ENCODE measurements at places on chromosomes 1 and 21.

- no peak for DNase-seq
Measured at GRCh38 chr1:207964195-207964966, 53.5 kb upstream of the CD34 start.

DNA sequence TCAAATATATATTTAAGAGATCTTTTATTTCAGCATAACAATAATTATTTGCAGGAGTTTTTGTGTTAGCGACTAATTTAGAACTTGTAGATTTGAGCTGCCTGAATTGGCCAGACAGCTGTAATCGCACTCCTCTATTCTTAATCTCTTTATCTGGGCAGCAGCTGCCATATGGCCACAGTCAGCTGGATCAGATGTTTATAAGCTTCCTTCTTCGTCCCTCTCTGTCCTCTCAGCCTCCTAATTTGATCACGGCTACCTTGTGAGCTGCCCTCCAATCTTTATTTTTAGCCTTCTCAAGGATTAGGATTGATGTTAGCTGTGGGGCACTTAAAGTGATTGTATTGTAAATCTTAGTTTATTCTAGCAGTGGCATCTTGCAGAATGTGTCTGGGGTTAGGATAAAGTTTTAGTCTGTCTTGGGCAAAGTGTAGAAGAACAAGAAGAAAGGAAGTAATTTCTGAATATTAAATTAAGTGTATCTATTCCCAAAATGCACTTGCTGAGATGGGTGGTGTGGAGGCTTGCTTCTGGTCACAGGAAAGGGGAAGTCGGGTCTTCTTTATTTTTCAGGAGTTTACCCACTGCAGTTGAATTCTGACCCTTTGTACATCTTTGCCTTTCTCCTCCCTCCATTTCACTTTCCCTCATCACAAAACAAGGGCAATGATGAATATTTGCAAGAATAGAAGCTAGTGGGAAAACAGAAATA, 1.1 kb downstream of the ZBTB18 start:
- no peak for DNase-seq

- no peak for DNase-seq
Measured at GRCh38 chr1:59714966-59715365, 99.8 kb upstream of the HOOK1 start.

DNA sequence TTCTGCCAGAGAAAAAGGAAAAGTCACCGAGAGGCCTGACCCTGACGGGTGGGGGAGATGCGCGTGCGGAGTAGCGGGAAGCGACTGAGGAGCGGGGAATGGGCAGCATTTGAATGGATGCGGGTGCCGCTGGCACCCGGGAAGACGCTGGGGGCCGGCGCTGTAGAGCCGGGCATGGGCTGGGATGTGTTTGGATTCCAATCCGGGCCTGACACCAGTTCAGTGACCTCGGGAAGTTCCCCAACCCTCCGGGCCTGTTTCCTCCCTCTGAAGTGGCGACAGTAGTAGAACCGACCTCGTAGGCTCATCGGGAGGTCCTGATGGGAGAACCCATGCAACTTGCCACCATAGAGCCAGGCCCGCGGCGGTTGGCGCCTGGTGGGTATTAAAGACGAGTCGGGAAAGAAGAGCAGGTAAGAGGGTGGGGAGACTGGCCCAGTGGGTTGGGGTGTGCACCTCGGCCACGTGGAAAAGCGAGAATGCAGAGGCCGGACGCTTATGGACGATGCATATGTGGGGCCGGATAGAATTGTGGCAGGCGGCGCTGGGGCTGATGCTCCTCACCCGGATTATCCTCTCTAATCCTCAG, 642 bp upstream of the SLC16A1 start:
- DNase-seq, result no peak

GRCh38 chr1:172402878-172403569, 17.5 kb upstream of the C1orf105 start:
- no peak for DNase-seq

GRCh38 chr1:199460933-199461332, 566.6 kb upstream of the NR5A2 start:
- DNase-seq, result no peak

DNA sequence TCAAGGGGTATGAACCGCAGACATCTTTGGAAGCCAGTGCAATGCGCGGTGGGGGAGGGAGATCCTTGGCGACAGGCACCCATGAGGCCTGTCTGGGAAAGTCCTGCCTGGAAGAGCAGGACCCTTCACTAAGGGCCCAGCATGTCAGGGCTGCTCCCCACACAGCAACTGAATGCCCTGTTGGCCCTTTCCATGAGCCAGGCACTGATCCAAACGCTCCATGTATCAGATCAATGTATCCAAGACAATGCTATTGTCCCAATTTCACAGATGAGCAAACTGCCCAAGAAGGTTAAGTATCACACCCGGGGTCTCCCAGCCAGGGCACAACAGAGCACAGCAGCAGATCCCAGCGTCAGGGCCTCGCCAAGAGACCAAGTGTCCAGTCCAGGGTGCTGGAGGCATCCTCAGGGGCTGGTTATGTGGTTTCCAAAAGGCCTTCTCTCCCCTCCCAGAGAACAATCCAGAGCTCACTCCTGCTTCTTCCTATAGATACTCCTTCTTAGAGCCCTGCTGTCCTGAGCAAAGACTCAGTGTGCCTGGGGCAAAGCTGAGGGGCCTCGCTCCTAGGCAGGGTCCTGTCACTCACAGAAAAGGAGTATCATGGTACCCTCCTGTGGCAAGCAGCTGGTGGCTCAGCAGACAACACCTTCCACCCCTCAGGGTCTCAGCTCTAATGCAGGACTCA, 328.0 kb downstream of the NPHP4 start:
- no peak for DNase-seq

DNA sequence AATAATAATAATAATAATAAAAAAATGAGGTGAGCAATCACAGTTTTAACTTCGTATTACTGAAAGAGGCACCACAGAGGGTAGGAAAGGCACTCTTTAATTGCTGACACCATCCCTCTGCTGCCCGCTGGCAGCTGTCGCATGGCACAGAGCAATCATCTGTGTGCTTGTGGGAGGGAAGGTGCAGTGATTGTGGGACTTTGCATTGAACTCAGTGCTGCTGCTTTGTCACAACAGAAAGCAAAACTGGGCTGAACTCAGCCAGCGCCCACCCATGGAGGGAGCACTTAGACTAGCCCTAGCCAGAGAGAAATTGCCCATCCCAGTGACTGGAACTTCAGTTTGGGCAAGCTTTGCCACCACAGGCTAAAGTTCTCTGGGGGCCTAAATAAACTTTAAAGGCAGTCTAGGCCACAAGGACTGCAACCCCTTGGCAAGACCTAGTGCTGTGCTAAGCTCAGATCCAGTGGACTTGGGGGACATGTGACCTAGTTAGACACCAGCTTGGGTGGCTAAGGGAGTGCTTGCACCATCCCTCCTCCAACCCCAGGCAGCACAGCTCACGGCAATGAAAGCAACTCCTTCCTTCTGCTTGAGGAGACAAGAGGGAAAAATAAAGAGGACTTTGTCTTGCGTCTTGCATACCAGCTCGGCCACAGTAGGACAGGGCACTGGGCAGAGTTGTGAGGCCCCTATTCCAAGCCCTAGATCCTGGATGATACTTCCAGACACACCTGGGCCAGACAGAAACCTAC, 59.3 kb downstream of the WDR4 start:
- DNase-seq, result no peak

- no peak for DNase-seq
Measured at GRCh38 chr1:1098681-1099421, 17.0 kb downstream of the C1orf159 start.

DNA sequence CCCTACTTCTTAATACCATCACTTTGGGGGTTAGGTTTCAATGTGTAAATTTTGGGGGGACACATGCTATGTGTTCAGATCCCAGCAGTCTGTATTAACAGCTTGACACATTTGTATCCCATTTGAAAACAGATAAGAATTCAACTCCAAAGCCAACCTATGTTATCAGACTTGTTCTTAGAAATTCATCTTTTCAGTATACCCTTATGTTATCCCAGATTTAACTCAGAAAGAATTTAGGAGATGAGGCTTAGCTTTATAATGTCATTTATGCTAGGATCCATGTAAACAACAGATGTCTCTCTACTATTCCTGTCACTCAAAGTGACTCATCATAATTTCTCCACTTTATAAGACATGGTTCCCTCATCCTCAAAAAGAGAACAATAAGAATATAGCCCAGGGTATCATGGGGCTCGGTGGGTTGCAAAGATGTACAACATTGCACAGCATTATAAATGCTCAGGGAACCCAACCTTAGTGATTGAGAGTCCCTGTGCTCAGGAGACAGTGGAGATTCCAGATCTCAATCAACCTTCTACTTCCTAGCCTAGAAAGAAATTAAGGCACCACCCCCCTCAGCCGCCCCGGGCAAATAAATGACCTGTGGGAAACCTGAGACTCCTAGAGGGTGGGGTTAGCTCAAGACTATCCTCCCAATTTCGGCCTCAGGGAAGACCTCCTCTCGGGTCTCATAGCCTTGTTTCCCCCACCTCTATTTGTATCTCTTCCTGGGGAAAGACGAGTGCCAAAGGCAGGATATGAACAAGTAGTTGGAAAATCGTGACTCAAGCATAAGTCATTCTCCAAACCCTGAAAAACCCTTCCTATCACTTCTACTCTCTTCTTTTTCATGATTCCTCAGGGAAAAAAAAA, 265.1 kb upstream of the CAMK1G start:
- DNase-seq, result no peak

DNA sequence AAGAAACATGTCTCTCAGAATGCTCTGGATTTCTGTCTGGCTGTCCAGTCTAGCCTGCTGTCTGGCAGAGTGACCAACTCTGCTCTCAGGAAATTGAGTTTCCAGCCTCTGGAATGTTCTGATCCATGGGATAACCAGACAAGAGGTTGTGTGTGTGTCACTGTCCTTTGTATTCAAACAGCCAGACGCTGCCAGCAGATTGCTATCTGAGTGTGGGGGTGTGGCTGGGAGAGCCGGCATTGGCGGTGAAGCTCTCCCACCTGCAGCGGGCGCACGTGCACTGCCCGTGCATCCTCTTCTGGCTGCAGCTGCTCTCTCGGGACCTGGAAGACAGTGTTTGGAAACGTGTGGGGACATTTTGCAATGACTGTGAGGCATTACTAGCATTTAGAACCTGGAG, 26.1 kb downstream of the PKP1 start:
- peak; percentile 69 for DNase-seq

- no peak for DNase-seq
Measured at GRCh38 chr1:17802945-17803344, 47.8 kb downstream of the ACTL8 start.

- DNase-seq, result no peak
Measured at GRCh38 chr1:12113433-12114339, 50.6 kb downstream of the TNFRSF8 start.

GRCh38 chr1:228809621-228810394, 74.5 kb downstream of the RHOU start:
- DNase-seq, result peak; percentile 92

- no peak for DNase-seq
Measured at GRCh38 chr1:235858766-235859165, 7.9 kb downstream of the LYST start.

GRCh38 chr1:238639861-238640260, 746.5 kb upstream of the CHRM3 start:
- no peak for DNase-seq
